ENCODE measurements at places on chromosomes 1 and 21. TPM values are rescaled to one million over a fixed set of nuclear protein-coding genes. Genes with fewer than 3 reads are reported as not detected.

DNA sequence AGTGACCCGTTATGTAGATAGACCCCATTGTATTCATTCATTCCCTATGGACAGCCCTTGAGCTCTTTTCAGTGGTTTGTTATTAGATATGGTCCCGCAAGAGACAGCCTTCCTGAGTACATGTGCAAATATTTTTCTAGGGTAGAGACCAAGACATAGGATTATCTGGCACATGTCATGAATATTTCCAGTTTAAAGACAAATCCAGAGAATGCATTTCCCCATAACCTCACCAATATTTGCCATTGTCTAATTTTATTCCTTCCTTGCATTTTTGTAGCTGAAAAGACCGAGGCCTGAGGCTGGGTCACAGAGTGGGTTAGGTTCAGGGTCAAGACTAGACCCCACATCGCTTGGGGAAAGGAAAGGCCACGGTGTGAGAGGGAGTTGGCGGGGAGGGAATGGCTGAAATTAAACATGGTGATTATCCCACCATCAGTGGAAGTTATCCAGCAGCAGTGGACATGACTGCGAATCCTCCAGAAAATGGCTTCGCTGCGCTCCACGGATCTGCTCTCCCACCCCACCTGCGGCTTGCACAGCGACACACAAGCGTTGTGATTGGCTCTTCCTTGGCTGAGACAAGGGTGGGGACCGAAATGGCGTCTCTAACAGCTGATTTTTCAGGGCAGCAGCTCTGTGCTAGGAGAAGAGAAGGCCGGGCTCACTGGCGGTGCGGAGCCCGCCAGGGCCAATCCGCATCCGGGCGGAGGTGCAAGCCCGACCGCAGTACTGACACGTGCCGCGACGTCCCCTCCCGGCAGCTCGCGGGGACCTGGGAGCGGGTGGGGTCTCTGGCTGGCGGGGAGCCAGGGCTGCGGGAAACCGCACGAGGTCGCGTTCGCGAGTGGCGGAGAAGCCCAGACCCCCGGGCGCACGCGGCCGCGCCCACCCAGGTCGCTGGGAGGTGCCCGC is 16.1 kb upstream of the STMN1 start:
- peak; percentile 65 for ATAC-seq

Gene CHIA
- total RNA-seq, result not detected

DNA sequence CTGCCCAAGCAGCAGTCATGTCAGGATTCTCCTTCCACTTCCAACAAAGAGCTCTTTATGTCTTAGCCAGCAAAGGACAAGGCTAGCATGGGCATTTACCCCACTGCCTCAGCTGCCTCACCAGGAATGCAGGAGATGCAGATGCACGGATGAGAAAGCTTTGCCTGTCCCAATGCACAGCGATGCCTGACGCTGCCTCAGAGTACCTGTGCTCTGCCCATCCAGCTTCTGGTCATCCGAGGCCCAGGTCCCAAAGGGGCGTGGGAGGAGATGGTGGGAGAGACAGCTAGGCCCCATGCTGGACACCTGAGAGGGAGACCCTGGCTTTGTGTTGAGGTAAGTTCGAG is 59.0 kb downstream of the IRF2BP2 start:
- no peak for ATAC-seq

DNA sequence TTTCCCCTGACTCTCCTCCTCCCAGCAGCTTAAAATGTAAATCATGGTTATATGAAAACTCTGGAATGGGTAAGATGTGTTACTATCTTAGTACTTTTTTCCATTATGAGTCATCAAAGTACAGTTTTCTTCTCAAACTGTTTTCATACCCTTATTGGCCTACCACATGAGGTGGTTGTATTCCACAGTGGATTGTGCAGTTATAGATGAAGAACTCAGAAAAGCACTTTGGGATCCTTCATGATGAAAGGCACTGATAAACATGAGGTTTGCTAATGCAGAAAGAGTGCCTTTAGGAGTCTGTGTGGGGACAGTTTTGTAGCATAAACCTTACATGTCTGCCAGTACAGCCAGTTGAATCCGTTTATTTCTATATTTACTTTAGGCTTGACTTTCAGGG is 32.0 kb upstream of the MYOCOS start:
- no peak for ATAC-seq

DNA sequence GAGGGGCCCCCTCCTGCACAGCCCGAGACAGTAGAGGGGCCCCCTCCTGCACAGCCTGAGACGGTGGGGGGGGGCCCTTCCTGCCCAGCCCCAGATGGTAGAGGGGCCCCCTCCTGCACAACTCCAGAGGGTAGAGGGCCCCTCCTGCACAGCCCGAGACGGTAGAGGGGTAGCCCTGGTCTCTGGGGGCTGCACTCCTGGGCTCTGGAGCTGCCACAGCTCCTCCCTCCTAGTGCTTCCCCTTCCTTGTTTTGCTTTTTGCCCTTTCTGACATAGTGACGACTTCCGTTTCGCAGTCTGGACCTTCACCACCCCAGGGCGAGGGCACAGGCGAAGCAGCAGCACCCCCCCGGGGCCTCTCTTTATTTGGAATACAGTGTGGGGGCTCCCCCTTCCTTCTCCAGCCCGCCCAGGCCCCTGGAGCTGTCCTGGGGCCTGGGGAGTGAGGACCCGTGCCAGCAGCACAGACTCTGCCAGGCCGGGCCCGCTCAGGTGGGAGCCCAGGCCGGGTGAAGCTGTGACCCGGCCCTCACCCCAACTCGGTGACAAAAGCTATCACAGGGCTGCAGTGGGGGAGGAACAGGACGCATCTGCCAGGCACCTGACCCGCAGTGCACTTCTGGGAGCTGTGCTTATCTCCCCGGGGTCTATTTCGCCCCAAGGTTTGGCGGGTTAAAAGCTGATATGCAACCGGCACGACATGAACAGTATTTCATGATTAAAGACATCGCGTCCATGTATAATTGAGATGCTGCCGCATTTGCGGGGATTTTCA is 1.1 kb upstream of the PRXL2B start:
- peak; percentile 20 for ATAC-seq

DNA sequence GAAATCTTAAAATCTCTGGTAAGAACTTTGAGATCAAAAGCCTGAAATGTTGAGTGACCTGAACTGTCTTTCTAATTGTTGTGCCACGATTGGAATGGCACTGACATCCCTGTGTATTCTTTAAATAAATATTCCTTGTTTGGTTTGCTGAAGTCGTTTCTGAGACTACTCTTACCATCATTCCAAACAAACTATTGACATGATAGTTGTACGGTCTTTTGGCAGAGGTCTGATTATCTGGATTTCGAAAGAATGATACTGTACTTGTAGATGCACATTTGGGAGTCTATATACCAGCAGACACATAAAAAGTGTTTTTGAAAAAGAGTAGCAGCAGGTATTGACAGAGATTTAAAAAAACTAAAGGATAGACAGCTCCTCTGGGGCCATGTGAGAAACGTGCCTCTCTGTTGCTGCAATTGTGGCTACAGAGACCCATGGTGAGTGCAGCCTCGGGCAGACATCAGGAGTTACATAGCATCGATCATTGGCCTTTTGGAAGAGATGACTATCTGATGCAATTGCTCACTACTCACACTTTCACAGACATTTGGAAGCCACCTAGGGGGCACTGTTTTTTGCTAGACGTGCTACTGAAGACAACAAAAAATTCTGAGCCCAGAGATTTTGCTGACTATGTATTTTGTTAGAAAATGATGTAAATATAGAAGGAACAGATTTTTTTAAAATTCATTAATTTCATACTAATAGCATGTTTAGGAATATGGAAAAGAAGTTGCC is 464.5 kb downstream of the KCNT2 start:
- no peak for ATAC-seq

DNA sequence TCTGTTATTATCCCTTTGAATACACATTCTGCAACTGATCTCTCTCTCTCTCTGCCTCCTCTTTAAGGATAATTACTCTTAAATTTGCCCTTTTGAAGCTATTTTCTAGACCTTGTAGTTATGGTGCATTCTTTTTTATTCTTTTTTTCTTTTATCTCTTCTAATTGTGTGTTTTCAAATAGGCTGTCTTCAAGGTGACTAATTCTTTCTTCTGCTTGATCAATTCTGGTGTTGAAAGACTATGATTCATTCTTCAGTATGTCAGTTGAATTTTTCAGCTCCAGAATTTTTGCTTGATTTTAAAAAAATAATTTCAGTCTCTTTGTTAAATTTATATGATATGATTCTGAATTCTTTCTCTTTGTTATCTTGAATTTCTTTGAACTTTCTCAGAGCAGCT is 95.6 kb upstream of the GPR52 start:
- ATAC-seq, result no peak

Gene TFF1
- not detected for total RNA-seq

Gene PSMA5
- 61.5 TPM for total RNA-seq

Gene UTS2
- not detected for total RNA-seq

Gene GBP4
- 4.0 TPM for total RNA-seq

DNA sequence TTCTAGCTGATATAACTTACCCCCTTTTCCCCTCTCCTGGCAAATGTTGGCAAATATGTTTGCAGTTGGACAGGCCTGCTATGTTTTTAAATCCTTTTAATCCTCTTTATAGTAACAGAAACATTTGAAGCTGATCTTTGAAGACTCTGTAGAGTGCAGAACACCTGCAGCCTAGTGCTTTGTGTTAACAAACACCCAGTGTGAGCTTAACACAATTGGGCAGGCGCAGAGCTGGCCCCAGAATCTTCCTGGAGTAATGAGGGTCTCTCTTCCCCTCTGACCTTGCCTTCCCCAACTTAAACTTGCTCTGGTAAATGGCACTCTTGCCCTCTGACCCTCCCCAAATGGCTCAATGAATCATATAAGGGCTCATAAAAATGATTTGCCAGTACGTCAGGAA is 247.9 kb upstream of the LYPLAL1 start:
- ATAC-seq, result no peak

Gene TENT5C
- 1.5 TPM for total RNA-seq

GRCh38 chr1:207711285-207711684 is 40.6 kb upstream of the CD46 start:
- ATAC-seq, result no peak

- ATAC-seq, result peak; percentile 71
Measured at GRCh38 chr1:54944610-54945392, 35.6 kb upstream of the TMEM61 start.

Gene PPIAL4G
- total RNA-seq, result not detected

Gene GAS5
- 236 TPM for total RNA-seq

- ATAC-seq, result no peak
Measured at GRCh38 chr1:16151196-16151994, 4.5 kb downstream of the EPHA2 start.

DNA sequence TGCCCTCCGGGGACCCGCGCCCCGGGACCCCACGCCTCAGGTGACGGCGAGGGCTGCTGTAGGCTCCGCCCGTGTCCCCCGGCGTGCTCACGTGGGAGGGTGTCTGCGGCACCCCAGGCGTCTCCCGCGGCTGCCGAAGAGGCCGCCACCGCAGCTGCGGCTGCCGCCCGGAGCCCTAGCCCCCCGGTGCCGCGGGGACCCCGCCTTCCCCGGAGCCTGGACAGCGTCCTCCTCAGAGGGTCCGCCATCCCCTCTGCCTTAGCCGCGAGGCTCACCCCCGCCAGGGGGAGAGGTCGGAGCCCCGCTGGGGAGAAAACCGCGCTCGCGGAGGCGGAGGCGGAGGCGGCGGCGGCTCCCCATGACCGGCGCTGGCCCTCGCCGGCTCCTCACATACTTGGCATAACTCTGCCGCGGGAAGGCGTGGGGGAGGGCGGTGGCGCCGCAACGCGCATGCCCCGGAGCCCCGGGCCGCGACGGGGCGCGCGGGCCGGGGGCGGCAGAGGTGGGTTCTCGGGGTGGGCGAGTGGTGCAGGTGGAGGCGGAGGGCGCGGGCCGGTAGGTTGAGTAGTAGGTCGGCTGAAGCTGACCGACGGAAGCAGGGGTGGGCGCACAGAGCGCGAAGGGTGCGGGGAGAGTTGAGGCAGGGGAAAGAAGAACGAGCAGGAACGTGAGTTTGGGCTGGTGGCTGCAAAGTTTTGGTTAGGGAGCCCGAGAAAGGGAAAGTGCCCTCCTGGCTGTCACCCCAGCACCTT is 700 bp upstream of the SYDE2 start:
- ATAC-seq, result peak; percentile 86

DNA sequence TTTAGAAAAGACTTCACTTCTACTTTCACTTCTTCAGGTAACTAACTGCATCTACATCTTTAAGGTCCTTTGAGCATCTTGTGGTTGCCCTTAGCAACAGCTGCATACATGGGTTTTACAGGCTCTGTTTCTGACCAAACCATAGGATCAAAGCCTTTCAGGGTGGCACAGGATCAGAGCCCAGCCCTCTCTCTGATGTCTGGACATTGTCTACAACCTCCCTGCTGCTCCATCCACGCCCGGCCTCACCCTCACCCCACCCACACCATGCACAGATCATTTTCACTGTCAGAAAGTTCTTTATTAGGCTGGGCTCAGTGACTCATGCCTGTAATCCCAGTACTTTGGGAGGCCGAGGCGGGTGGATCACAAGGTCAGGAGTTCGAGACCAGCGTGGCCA is 5.2 kb downstream of the NCF2 start:
- ATAC-seq, result no peak

DNA sequence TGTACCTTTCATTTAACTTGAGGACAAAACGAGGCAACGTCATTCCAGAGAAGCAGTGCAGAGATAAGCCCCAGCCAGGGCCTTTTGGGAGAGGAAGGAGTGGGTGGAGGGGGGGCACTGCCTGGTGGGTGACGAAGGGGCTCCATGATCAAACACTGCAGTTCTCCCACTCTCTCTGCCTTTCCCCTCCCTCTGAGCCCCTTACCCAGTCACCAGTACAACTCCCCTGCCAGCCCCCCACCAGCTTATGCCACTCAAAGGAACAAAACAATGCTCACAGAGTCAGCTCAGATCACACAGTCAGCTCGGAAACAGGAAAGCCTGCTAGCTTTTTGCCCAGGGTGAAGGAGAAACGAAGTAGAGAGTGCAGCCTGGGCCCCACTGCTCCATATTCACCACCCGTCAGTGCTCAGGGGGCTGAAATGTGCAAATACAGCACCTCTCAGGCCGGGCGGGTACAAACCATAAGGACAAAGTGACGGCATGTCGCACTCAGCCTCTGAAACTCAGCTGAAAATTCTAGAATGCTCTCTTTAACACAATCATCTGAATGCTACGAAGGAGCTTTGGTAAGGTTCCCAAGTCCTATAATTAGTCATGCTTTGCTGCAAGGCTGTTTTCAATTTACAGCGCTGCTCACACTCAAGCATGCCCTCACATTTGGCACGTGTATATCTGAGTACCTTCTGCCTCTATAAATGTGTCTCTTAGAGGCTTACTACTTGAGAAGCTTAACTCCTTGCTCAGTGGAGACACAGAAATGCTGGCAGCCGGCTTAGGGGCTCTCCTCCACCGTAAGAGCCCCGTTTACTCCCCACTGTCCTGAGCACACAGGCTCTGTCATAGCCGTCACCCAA is 65.8 kb upstream of the RAB4A start:
- peak; percentile 67 for ATAC-seq

Gene INAVA
- total RNA-seq, result 2.9 TPM

- ATAC-seq, result no peak
Measured at GRCh38 chr1:205316161-205316566, 5.4 kb downstream of the NUAK2 start.

Gene UBL4B
- total RNA-seq, result 0.27 TPM

DNA sequence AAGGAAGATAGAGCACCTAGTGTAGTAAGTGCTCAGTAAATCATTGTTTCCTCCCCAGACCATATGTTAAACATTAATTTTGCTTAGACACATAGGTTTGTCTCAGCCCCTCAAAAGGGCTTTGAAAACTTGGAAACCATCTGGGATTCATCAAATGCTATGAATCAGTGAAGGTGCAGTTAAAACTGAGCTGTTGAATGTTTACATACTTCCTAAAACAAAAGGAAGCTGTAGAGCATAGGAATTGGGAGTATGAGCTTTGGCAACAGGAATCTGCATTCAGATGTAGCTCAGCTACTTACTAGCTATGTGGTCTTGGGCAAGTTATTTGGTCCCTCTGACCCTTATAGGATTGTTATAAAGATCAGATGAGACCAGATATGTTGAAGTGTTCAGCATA is 18.7 kb upstream of the PODN start:
- ATAC-seq, result no peak

Gene CSMD2
- 0.22 TPM for total RNA-seq

- no peak for ATAC-seq
Measured at GRCh38 chr1:212315907-212316306, 30.7 kb downstream of the PPP2R5A start.

Measured in gastroesophageal sphincter (tissue), 4 donors.